ENCODE measurements at places on chromosomes 7 and 10.
A peak's percentile ranks its signal among the peaks of the same experiment; 100 is the strongest.

DNA sequence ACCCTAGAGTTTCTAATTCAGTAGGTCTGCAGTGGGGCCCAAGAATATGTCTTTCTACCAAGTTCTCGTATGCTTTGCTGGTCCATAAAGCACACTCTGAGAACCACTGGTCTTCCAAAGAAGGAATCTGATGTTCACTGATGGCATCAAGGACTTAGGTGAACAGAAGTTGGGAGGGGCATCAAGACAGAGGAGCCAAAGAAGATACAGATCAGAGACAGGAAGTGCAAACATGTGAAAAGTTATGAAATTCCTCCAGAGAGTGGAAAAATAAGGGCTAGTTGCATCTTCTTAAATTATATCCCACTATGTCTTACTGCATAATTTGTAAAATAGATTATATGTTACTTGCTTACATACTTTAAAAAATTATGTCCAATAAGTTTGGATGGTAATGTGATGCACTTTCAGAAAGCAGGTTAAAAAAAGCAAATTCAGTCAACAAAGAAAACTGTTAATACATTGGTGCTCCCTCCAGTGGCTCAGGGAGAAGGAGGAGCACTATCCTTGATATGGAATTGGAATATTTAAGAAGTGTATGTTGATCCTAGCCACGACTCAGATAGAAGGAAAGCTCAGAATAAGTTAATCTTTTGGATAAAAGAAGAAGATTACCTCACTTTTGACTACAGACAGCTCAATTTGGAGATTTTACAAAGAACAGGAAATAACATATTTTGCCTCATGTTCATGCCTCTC is 35.8 kb downstream of the CREB3L2 start:
- DNase-seq = no peak

GRCh38 chr7:97006055-97006815 is 882 bp downstream of the DLX6 start:
- DNase-seq = peak; percentile 65

GRCh38 chr10:118732245-118733165 is 22.3 kb downstream of the CACUL1 start:
- no peak for DNase-seq

- DNase-seq = no peak
These were observed 104.1 kb upstream of the RHEB start for GRCh38 chr7:151623766-151624165.

DNA sequence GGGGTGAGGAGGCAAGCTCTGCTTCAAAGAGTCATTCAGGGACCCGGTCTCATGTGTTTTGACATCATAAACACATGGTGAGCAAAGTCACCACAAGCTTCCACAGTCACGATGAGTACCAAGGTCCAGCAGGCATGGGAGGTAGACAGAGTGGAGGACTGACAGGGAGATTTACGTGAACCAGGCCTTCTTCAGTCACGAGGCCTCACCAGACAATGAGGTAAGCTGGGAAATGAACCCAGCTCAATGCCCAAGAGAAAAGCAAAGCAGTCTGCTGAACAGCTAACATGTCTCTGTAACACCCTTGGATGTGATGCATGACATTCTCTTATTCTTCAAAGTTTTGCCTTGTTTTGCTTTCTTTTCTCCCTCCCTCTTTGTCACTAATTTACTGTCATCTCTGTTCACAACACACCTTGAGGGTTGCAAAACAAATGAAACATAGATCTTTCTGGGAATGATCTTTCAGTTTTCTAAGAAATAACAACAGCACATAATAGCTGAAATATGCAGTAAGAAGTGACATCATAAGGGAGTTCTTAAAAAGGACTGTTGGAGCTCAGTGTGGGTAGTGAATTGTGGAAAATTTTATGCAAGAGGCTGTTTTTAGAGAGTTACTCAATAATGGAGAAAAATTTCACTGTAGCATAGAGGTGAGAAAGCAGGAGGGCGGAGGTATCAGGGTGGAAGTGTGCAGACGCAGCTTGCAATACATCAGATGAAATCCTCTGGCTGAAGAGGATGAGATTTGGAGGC is 9.0 kb downstream of the PPP1R17 start:
- DNase-seq = no peak

- no peak for DNase-seq
These were observed 62.1 kb upstream of the LYZL2 start for GRCh38 chr10:30691639-30692015.

DNA sequence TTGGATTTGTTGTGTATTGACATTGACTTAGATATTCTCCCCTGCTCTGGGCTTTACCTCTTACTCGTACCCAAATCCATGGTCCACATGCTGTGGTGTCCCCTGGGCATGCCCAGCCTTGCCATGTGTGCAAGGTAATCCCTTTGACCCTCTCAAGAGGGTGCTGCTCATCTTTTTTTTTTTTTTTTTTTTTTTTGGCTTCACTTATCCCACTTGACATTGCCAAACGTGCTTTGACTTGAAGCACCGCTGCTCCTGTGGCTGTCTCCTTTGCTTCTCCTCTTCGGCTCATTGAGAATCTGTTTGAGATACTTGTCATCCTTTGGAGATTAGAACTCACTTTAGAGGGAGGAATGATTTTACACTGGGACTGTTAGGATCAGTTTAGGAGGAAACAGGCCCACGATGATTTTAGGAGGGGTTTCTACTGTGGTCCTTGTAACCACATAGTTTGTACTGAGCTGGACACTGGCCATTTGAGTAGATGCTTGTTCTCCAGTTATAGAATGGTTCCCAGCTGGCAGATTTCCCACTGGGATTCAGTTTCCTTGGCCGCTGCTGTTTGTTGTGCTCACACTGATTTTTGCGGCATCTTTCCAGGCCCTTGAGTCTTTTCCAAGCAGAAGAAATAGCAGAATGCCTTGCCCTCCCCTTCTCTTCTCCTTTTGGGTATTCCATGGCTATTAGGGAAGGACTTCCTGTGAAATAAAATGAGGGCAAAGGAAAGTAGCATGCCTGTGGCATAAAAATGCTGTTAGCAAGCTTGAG is 184.8 kb downstream of the AUTS2 start:
- no peak for DNase-seq

- DNase-seq = no peak
These were observed 56.2 kb downstream of the EEPD1 start for GRCh38 chr7:36208997-36209813.

DNA sequence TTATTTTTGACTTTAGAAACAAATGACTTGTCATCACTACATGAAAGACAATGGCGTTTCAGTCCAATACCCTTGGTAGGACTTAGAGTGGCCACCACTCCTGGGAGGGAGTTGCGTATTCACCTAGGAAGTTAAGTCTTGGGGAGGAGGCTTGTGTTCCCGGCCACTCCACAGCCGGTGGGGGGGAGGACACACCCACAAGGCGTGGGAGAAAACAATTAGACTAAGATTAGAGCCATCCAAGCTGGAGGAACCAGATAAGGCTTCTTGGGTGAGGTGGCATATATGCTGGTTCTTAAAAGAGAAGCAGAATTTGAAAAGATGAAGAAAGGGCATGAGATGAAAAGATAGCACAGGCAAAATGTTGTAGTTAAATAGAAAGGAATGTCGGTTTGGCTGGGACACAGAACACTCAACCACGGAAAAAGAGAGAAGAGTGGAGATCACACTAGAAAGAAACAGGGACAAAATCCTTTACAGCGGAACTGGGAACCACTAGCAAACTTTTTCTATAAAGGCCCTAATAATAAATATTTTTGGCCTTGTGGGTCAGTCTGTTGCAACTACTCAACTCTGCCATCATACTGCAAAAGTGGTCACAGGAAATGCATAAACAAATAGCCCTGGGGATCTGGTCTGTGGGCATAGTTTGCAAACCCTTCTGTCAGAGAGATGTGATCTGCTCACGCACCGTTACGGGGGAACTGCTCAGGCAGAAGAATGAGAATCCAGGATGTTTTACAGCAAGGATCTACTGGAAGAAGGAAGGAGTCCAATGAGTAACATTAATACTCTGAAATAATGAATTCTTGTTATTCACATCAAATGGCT is 651.8 kb downstream of the PARD3 start:
- DNase-seq = no peak

DNA sequence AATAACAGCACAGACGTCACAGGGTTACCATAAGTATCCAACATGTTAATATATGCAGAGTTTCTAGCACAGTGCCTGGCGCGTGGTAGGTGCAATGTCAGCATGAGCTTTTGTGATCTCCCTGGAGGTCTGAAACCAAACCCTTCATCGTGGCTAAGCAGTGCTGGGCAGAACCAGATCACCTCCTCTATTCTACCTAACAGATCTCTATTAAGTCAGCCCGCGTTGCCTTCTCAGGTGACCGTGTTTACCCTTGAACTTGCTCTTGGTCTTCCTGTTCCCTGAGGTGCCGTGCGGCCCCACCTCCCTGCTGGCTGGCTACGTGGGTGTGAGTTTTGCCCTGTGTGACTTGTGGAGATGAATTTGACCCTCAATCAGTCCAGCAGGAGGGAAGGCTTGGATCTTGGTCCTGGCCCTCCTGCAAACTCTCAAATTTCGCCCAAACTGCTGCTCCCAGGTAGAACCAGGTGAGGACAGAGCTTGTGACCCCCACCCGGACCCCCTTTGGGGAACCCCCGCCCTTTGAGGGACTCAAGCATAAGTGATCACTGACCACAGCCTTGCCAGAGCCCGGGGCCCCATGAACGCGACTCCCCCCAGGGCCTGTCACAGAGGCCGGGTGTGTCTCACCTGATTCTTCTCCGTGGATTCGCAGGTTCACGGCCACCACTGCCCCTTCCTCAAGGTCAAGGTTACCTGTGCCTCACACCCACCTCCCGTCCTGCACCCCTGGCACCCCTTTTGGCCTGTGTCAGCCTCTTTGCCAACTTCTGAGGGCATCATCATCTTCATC is 54.2 kb downstream of the ELFN1 start:
- DNase-seq = no peak

DNA sequence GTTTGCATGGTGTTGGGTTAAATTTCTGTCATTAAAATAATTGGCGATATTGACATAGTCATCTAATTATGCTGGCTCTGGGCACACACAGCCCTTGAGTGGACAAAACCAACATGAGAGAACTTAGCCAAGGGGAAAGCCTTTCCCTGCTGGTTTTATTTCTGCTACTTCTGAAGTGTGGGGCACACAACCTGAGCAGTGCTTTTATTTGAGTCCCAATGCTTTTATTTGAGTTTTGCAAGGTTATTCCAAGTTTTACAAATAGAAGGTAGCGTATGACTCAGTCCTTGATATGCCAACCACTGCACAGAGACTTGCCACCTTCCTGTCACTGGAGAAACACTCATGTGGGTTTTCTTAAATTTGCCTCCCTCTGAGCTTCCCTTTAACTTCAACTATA is 145.7 kb downstream of the EGFR start:
- DNase-seq = no peak

DNA sequence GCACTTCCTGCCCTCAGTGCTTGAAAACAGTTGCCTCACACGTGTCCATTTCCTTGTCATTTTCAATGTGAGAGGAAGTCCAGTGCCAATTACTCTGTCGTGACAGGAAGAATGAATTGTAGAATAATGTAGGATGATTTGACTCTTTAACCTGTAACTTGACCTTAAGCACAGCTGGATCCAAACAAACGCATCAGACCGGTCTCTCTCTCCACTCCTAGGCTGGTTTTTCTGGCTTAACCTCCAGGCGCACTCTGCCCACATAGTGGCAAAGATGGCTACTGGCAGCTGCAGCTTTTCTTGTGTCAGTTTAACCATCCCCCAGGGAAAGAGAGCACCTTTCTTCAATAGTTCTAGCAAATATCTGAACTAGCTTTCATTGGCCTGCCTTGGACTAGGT is 29.4 kb upstream of the PNLIPRP3 start:
- DNase-seq = peak; percentile 21

DNA sequence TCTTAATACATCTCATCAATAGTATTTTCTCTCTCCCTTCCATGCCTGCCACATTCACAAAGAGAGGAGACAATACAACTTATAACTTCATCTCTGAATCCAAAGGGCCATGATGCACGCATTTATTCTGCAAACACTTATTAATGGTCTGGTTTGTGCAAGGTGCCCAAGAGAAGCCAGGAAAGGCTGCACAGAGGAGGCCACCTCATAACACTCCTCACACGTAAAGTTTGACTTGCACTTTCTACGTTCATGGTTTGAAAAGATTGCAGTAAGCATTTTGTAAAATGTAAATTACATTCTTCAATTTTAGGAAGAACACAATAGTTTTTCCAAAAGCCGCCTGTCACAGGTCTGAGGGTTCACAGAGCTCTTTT is 1.2 kb upstream of the PALS2 start:
- DNase-seq = no peak

GRCh38 chr10:34801097-34801733 is 13.9 kb downstream of the PARD3 start:
- no peak for DNase-seq

DNA sequence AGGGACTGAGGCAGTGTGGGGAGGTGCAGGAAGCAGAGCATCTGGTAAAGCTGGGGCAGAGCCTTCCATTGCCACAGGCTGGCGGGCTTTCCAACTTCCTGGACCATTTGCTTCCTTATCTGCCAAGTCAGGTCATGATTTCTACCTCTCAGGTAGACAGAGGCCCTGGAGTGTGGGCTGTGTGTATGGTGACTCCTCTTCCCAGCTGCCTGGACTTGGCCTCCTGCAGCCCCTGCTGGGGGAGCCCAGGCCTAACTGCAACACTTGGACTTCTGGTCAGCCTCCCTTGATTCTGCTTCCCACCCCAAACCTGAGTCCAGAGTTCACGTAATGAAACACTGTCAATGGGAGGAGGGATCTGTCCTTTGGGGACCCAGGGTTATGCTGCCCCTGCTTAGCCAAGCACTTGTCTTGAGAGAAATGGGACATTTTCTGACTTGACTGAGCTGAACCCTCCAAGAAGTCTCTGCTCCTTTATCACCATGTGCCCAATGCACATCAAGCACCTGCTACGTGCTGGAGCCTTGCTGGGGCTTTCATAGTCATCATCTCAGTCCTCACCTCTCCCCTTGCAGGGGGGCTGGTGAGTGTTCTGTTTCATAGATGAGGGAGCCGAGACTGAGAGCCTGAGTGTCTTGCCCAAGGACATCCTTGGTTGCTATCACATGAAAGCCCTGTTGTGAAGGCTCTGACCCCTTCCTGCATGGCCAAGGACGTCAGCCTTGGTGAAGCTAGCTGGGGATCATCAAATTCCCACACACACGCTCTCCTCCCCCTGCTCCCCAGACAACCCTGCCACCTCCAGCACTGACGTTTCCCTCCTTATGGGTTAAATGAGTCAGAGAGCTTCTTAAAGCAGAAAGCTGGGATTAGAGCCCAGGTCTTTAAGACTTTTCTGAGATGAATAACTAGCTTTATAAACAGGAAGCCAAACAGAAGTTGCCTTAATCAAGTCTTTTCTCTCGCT is 3.4 kb downstream of the CLEC2L start:
- no peak for DNase-seq

Data from NCI-H526 (cell line).